ENCODE measurements at places on chromosomes 4 and X.

DNA sequence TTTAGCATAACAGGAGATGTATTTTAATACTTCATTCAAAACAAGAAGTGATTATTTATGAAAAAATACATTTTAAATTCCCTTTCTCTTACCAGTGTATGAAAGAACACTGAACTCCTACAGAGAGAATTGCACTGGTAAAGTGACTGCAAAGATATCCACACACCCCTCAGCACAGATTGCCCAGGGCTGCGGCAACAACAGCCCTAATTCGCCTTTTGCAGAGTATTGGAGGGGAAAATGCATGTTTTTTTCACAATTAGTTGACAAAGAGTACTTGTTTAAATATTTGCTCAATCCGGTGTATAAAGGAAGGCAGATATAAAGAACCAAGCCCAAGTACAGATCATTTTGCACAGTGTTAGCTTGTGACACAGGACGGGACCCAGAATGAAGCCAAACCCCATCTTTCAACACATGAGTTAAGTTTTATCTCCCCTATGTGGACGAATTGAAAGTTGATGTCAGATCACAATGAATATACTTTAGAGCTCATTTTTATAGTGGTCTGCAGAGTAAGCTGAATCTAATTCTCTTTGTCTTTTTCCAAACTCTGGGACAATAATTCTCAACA is 551.4 kb upstream of the IGFBP7 start:
- DNase-seq, result no peak

- DNase-seq, result no peak
Measured at GRCh38 chrX:40323977-40324376, 226.2 kb upstream of the BCOR start.

DNA sequence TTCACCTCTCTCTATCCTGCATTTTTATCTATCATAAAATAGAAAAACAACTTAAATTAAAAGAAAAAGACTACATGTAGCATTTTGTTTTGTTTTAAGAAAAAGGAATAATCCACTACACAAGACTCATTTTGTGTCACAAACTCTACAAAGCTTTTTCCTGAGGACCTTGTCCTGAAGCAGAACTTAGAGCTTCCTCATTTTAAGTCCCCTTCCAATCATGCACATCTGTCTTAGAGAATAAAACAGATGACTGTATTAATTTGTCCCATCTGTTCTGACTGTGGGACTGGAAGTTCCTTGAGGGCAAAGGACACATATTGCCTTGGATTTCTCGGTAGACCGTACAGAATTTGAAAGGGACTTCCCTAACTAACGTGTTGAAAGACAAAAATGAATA is 218.5 kb downstream of the COL25A1 start:
- no peak for DNase-seq

GRCh38 chr4:106344647-106344970 is 24.0 kb downstream of the GIMD1 start:
- DNase-seq, result no peak

- DNase-seq, result peak; percentile 67
Measured at GRCh38 chr4:110196871-110197528, 1.4 kb downstream of the ELOVL6 start.

- no peak for DNase-seq
Measured at GRCh38 chrX:39519030-39519488, 578.7 kb downstream of the BCOR start.

- DNase-seq, result no peak
Measured at GRCh38 chr4:1164444-1164843, 7.9 kb downstream of the SPON2 start.

DNA sequence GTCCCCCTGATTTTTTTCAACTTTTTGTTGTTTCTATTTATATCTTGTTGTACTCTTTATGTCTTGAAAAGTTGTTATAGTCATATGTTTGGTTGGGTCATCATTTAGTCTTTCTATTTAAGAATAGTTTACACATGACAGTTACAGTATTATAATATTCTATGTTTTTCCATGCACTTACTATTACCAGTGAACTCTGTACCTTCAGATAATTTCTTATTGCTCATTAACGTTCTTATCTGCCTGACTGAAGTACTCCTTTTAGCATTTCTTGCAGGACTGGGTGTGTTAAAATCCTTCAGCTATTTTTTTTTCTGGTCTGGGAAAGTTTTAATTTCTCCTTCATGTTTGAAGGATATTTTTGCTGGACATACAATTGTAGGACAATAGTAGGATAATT is 157.7 kb upstream of the DIPK2B start:
- no peak for DNase-seq

GRCh38 chrX:120653000-120653399 is 23.1 kb upstream of the C1GALT1C1 start:
- DNase-seq, result no peak

DNA sequence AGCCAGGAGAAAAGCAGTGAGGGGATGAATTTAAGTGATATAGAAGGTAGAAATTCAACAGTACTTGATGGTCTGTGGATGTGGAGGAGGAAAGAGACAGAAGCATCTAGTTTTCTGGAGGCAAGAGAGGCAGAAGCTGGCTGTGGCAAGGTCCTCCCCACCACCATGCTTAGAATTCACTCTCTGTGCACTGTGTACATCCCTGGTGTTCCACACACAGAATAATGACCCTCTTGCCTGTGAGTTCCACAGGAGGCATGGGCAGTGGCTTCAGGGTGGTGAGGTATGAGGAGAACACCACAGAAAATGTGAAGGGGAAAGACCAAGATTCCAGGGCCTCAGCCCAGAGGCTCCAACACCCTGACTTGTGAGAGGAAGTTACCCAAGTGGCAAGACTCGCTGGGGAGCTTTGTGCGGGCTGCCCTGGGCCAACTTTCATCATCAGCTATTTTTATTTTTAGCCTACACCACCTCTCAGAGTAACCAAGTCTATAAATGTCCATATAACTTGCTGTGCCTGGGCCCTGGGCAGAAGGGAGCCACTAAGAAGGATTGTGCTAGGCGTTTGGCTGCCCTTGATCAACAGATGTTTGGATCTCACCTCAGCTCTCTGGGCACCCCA is 7.8 kb upstream of the INTS6L start:
- DNase-seq, result no peak

GRCh38 chrX:136865270-136866158 is 15.0 kb downstream of the RBMX start:
- DNase-seq, result no peak

DNA sequence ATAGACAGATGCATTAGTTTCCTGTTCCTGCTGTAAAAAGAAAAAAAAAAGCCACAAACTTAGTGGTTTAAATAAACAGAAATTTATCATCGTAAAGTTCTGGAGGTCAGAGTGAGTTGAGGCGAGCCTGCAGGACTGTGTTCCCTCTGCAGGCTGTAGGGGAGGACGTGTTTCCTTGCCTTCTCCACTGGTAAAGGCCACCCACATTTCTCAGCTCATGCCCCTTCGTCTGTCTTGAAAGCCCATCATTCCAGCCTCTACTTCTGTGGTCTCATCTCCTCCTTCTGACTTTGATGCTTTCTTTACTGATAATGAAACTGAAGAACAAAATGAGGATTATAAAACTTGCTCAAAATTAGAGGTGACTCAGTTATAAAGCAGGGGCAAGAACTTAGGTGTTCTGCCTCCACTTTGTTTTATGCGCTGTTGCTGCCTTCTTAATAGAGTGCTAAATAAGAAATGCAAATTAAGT is 143.0 kb downstream of the STIM2 start:
- no peak for DNase-seq

- no peak for DNase-seq
Measured at GRCh38 chrX:46649421-46650260, 76.1 kb downstream of the CHST7 start.

- no peak for DNase-seq
Measured at GRCh38 chr4:144910723-144911122, 187.3 kb downstream of the ANAPC10 start.

GRCh38 chrX:3711331-3711917 is 2.0 kb downstream of the PRKX start:
- DNase-seq, result peak; percentile 30

GRCh38 chrX:72624194-72624593 is 51.6 kb upstream of the HDAC8 start:
- DNase-seq, result no peak

GRCh38 chr4:110128472-110128919 is 69.9 kb downstream of the ELOVL6 start:
- DNase-seq, result no peak

DNA sequence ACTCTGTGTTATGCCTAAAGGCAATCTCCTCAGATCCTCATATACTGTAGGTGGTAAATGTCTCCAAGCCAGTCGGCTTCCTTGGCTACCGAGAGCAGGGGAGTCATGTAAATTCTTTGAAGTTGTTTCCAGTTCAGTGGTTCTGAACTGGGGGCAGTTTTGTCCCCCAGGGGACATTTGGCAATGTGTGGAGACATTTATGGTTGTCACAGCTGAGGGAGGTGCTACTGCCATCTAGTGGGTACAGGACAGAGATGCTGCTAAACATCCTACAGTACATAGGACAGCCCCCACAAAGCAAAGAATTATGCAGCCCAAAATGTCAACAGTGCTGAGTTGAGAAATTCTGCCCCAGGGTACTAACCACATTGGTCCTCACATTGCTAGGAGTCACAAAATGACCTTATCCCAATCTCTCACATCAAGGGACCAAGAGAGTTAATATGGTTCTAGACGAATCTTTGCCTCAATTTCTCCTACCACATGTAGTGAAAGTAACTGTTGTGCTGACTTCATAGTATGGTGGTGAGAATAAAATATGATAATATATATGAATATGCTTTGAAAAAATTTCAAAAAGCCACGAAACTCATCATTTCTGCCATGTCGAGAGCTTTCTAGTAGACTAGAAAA is 104.4 kb upstream of the ARHGAP24 start:
- no peak for DNase-seq

GRCh38 chr4:121736735-121737351 is 28.1 kb downstream of the SMIM43 start:
- peak; percentile 21 for DNase-seq

DNA sequence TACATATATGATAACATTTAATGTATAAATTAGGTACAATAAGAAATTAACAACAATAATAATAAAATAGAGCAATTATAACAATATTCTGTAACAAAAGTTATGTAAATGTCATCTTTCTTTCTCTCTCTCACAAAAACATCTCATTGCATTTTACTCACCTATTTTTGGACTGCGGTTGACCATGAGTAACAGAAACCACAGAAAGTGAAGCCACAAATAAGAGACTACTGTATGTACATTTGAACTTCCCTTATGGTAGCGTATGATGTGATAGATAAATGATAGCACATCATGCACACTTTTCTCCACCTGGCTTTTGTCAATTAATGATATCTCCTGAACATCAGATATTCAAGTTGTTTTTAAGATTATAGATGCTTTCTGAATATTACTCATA is 80.5 kb downstream of the HNRNPD start:
- peak; percentile 42 for DNase-seq

- no peak for DNase-seq
Measured at GRCh38 chrX:72203421-72203820, 21.9 kb downstream of the PIN4 start.

DNA sequence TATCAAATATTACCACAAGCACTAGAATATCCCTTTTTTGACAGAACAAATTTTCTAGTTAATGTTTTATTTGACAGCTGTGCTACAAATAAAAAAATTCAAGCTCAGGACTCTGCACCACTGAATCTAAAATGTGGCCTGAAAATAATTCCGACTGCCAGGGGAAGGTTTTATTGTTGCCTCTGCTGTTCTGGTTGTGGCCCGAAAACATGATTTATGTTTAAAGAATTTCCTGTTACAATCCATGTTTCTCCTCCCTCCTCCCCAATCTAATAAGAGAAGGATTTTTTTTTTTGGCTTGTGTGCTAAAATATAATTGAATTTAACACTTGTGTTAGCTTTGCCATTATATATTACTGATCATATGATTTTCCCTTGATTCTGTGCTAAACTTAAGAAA is 227.8 kb downstream of the DCLK2 start:
- DNase-seq, result no peak

DNA sequence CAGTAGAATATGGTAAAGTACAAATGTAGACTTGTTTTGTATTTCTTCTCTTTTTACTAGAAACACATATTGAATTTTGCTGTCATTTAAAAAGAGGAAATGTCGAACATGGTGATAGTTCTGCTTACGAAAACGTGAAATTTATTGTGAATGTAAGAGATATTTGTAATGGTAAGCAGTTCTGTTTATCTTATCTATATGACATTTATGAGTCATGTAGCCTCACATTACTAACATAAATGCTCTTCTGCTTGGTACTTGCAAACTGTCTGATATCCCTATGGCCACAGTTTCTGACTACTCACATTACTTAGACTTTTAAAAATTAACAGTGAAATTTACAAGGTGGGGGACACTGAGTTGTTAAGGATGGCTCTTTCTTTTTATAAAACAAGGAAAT is 57.9 kb downstream of the PASD1 start:
- DNase-seq, result no peak

- no peak for DNase-seq
Measured at GRCh38 chr4:44716597-44716996, 9.8 kb downstream of the GNPDA2 start.

DNA sequence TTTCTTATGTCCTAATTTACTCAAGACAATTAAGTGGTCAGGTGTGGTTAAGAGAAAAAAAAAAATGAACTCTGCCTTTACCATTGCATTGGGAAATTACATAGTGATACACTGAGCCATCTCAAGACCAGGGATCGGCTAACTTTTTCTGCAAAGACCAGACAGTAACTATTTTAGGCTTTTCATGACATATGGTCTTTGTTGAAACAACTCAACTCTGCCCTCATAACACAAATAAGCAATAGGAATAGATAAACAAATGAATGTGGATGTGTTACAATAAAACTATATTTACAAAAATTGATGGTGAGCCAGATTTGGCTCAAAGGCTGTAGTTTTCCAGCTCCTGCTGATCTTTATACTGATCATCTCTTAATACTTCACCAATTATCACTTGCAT is 632.6 kb upstream of the INTU start:
- no peak for DNase-seq

GRCh38 chrX:40411340-40412111 is 169.2 kb upstream of the ATP6AP2 start:
- no peak for DNase-seq

DNA sequence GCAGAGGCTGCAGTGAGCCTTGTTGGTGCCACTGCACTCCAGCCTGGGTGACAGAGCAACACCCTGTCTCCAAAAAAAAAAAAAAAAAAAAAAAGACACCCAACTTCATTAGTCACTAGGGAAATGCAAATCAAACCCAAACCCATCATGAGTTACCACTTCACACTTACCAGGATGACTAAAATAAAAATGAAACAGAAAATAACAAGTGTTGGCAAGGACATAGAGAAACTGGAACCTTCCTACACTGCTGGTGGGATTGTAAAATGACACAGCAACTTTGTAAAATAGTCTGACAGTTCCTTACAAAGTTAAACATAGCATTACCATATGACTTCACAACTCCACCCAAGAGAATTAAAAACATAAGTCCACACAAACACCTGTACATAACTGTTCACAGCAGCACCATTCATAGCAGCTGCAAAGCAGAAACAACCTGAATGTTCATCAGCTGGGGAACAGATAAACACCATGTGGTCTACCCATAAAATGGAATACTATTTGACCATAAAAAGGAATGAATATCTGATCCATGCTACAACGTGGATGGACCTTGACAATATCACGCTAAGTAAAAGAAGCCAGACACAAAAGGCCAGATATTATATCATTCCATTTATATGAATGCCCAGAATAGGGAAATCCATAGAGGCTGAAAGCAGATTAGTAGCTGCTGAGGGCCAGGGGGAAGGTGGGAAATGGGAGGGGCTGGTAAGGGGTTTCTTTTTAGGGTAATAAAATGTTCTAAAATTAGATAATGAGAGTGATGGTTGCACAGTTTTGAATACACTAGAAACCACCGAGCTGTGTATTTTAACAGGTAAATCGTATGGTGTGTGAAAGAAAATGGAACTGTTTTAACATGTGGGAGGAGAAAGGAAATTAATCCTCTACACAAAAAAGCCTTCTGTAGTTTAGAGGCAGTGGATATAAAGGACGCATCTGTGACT is 18.3 kb downstream of the CD99L2 start:
- DNase-seq, result no peak
